Stimulated activated CD8-positive, alpha-beta memory T cell treated with anti-CD3 and anti-CD28 coated beads, Interleukin-4, amount 100 ng/mL, for 24 hours (primary cell): ENCODE measurements at places on chromosomes 5 and 9.

DNA sequence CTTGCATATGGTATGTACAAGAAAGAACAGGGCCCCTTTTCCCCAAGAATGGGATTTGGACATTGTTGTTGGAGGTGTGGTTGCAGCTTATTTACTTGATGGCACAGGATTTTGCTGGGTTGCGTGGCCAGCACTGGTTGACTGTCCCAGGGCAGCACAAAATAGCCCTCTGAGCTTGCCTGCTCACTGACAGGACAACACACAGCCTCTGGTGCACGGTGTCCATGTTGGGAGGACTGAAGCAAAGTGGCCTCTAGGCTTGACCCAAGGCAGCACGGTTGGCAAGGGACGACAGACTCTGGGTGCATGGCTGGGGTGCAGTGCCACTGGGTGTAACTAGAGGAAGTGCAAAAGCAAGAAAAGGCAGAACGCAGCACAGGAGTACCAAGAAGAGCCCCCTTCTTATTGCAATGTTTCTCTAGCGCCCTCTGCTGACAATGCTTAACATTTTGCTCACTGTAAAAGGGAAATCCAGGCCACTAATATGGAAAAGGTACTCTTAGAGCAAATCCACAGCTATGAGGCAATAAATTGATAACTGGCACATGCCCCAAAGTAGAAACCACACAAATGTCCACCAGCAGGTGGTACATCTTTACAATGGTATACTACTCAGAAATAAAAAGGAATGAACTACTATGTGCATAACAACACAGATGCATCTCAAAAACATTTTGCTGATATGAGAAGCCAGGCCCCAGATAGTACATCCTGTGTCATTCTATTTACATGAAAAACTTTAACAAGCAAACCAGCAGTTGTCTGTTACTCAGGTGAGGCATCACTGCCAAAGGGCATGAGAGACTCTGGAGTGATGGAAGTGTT, 47.4 kb upstream of the BARX1 start:
- DNase-seq = no peak

DNA sequence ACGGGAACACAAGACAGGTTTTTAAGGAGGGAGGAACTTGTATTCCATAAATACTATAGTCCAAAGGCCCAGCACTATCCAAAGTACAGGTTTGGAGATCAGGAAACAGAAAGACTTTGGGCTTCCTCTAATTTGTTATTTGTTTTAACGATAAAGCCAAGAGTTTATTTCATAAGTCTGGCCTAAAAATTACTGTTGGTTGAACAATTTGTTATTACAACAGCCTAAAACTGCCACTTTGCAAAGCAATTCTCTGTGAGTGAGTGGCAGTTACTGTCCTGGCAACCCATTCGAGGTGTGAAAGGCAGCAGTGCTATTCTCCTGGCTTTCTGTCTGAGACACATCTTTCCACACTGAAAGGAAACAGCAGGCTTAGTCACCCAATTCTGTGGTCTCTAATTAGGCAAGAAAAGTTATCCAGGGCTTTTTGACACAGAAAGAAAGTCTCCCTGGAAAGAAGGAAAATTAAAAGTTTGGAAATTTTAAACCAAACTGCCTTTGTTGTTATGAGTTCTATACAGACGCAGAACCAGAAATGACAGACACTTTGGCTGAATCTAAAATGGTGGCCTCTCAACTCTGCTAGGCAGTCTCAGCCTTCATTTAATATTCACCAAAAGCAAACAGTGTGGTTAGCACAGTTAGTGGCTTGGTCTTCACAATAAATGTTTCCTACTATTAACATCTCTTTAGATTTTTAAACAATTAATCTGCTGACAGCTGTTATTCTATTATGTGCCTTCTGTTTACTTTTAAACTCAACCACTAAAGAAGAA, 33.9 kb downstream of the PSMB7 start:
- no peak for DNase-seq

- DNase-seq = no peak
Measured at GRCh38 chr5:139852696-139853095, 57.1 kb downstream of the PSD2 start.

DNA sequence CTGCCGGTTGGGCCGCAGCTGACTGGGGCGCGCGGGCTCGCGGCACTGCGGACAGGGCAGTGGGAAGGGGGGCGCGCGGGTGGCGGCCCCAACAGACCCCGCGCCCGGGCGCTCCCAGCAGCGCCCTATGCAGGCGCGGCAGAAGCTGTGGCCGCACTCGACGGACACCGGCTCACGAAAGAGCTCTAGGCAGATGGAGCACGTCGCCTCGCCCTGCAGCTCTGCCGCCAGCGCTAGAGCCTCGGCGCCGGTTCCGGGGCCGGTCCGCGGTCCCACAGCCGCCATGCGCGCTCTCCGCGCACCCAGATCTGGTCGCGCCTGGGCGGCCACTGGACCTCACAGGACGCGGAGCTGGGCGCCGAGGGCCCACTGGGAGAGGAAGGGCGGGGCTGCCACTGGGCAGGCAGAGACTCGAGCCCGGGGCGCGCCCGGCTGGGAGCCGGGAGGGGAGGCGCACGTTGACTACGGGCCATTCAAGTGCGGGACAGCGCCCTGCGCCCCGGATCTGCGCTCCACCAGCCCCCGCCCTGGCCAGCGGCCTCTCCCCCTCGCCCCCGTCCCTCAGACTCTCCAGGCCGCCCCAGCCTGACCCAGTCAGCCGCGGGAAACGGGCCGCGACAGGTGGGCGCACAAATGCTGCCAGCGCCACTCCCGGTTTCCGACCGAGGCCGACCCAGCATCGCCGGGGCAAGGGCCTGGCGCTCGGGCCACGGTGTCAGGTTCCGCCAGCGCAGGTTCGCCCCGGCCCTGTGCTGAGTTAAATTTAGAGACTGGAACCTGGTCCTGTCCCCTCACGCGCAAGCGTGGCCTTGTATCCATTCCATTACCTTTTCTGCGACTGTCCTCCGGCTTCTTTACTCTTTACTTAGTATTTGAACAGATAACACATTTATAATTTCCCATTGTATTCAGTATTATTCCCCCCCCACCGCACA, at the start of gene TRIM7:
TSS of gene TRIM7 (minus strand) at position 371 of the 935 bp plus-strand sequence. CDS start at position 285, 86 bp downstream.
- DNase-seq = no peak

GRCh38 chr5:114223866-114224265, 138.0 kb upstream of the KCNN2 start:
- no peak for DNase-seq

- peak; percentile 94 for DNase-seq
Measured at GRCh38 chr5:133051542-133052316, at the start of gene HSPA4. TSS of gene HSPA4 (plus strand) at chr5:133052013. CDS start at chr5:133052251, 238 bp downstream.

DNA sequence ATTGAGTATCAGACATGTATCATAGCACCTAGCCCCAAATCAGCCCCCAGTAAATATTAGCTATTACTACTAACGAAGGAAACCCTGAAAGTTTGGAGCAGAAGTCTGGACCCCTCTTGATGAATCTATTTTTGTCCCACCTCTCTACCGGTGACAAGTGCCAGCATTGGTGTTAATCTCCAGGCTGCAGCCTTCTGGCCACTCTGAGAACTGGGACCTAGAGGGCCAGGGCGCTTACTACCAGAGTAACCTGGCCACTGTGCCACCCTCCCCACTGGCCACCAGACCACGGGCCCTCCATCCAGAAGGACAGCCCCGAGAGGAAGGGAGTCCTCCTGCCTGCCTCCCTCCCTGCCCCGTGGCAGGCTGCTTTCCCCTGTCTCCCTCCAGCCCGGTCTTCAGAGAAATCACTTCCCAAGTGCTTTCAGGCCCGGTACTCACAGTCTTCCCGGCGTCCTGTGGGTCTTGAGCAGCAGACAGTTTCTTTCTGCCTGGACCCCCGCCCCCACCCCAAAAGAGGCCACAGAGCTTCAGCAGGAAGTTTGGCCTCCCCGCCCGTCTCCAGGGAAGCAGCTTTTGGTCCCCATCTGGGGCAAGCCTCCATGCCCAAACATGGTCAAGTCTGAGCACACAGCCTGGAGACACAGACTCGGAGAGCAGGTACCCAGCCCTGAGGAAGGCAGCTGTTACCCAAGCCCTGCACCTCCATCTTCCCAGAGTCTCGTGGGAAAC, at the start of gene KCNMB1:
TSS of gene KCNMB1 (minus strand) at position 550 of the 732 bp plus-strand sequence. CDS start 3,920 bp downstream, outside the sequence.
- no peak for DNase-seq

GRCh38 chr9:134182554-134183085, 18.3 kb upstream of the RNU6ATAC start:
- DNase-seq = no peak

DNA sequence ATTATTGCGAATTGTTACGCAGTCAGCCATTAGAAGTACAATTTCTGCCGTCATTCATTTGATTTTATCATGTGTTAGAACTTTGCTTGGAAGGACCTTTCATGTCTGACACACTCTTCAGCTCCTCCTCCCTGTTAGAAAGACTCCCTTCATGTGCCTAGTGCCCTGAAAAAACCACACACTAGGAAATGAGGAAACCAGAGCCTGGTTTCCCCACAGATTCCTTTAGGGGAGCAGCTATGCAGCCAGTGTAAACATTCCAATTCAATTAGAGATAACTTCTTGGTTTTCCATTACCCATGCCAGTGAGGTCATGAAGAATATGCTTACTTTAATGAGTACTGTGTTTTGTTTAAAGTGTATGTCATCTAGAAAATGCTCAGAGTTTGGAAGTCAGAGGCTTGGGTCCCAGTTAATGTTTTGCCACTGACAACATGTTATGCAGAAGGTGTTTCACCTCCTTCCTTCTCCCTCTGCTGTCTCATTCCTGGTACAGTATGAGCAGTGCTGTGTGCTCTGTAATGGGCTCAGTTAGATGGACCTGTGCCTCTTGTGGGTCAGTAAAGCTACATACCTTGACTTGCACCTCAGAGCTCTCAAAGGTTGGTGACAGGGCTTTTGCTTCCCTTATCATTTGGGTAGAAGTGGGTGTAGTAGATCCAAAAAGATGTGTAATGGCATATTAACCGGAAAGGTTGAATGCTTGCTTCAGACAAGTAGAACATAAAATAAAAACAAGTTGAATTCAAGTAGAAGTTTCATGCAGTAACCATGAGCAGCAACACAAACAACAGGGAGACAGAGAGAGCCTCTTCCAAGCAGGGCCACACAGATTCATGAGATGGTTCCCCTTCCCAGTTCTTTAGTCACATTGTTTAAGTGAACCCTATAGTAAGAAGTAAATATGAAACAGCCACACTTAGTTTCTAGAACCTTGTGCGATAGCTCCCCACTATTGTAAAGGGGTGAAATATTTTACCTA, 52.6 kb upstream of the TNFAIP8 start:
- DNase-seq = no peak

GRCh38 chr5:107542831-107543231, 127.9 kb downstream of the EFNA5 start:
- no peak for DNase-seq
